ENCODE measurements at places on chromosomes 12 and 14. TPM values are rescaled to one million over a fixed set of nuclear protein-coding genes. Genes with fewer than 3 reads are reported as not detected.

GRCh38 chr12:82673698-82674097, 13.0 kb upstream of the TMTC2 start:
- DNase-seq: no peak

DNA sequence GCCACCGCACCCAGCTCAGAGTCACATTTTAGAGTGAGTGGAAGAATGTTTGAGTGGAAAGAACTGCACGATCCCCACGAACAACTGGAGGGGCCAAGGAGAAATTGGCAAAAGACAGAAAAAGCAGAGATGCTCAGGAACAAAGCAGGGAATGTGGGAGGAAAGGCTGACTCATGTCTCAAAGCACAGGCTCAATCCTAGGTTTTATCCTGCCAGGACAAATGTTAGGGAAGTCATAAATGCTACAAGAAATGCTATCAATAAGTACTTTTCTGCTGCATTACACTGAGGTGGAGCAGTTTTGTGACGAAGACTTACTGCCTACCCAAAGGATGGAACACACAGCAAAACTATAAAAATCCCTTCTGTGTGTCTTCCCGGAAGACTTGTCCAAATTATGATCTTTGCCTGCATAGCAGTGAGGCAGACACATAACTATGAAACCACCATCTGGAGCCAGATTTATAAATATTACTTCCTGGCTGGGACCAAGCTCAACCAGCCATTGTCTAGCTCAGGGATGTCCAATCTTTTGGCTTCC, 26.7 kb downstream of the NIN start:
- DNase-seq: no peak

DNA sequence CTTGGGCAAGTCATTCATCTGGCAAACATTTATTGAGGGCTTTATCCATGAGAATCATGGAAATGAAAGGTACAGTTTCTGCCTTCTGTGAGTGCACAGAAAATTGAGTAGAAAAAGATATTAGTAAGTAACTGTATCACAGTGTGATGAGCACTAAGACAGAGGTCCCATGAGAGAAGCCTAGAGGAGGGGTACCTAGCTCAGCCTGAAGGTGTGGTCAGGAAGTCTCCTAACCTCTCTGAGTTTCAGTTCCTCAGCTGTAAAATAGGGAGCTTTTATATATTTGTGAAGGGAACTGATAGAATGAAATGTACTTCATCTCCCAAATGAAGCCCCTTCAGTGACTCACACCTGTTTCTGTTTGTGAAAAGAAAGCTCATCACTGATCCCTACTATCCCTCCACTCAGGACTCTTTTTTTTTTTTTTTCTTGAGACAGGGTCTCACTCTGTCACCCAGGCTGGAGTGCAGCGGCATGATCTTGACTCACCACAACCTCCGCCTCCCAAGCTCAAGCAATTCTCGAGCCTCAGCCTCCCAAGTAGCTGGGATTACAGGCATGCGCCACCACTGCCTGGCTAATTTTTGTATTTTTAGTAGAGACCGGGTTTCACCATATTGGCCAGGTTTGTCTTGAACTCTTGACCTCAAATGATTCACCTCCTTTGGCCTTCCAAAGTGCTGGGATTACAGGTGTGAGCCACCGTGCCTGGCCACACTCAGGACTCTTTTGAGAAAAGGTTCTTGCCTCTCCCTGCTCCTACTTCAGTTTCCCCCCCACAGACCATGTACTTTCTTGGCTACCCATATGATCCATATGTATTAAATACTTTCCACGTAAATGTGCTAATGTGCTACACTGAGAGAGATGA, 93.7 kb upstream of the FUT8 start:
- peak; percentile 56 for DNase-seq

The GRIP1 gene
- 0.40 TPM for total RNA-seq

- DNase-seq: no peak
Measured at GRCh38 chr12:85322715-85323114, 42.7 kb downstream of the ALX1 start.

- no peak for DNase-seq
Measured at GRCh38 chr14:56379956-56380355, 199.6 kb upstream of the TMEM260 start.

The TRPV4 gene
- not detected for total RNA-seq
